ENCODE measurements at places on chromosomes 16 and 17.

- no peak for DNase-seq
Measured at GRCh38 chr17:50541402-50541715, 5.6 kb upstream of the SPATA20 start.

- DNase-seq, result peak; percentile 28
Measured at GRCh38 chr17:37527249-37527851, 37.7 kb downstream of the DUSP14 start.

- no peak for DNase-seq
Measured at GRCh38 chr16:79972053-79972704, 371.6 kb upstream of the MAF start.

GRCh38 chr16:85761861-85762260 lies 11.0 kb upstream of the C16orf74 start:
- DNase-seq, result peak; percentile 79

DNA sequence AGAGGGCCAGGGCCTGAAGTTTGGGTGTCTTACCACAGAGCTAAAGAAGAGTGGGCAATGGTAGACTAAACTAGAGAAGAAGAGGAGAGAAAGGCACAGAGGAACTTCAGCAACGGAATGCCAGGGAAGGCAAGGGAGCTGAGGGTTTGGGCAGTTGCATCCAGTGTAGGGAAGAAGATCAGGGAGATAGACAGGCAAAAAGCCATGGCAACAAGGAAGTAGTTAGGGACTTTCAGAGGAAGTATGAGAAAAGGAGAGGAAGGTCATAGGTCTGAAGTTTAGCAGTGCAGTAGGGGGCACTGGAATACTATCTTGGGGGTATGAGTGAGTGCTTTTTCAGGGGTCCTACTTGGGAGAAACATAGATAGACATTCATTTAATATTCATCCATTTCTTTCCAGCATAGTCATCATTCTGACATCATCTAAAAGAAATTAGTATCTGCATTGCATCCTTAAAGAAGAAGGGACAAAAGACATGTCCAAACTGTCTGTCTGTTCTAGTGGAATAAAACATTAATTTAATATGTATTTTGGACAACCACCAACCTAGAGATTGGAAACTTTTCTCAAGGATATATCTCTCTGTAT lies 2.2 kb upstream of the NF1 start:
- DNase-seq, result no peak

GRCh38 chr17:27519550-27519949 lies 63.3 kb downstream of the KSR1 start:
- no peak for DNase-seq

DNA sequence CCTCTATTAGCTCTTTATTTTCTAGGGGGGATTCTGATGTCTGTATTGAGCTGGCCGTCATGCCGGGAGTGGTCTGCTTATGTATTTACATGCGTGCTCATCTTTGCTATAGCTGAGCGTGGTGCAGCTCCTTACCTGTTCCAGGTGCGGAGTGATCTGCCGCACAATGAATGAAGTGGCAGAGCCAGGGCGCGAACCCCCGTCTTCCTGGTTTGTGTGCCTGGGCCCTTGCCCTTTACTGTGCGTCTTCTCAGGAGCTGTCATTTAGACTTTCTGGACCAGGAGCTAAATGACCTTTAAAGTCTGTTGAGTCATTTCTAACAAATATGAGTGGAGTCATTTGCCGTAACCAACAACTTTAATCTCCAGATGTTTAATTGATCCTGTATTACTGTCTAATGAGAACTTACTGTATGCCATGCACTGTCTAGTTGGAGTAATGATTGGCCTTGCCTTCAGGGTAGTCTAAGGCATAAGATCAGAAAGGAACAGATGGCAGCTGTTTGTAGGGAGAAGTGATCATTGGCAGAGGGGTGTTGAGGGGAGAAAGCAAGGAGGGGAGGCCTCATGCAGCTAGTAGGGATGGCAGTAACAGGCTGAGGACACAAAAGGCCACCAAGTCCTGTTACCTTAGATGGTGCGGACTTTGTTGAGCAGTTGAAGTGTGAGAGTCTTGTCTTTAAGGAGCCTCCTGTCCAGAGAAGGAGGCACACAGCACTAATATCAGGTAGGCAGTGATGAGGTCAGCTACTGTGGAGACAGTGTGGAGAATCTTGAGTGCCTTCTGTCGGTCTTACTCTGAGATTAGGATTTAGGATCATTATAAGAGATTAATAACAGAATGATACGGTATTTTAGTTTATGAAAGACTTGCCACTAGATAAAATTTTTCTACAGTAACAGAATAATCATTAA lies 53.9 kb downstream of the USP10 start:
- no peak for DNase-seq

Measured in MV-4-11 (cell line).